GDM1 (cell line): ENCODE measurements at places on chromosomes 6 and 20.

DNA sequence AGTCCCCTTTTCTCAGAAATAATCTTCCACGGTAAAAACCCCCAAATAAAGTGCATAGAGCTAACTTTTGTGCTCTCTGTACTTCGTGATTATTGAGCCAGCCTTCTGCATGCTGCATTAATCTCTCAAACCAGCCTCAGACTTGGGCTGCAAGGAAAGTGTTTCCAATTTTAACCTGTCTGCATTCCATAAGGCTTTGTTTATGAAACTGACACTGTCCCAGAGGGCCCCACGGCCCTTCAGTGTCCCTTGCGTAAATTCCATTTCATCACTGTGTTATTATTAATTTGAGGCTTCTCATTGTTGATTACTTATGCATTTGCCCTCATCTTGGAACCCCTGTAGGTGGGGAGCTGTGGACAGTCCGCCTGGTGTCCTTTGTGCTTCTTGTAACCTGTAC is 15.6 kb upstream of the SNRPB2 start:
- DNase-seq = no peak

DNA sequence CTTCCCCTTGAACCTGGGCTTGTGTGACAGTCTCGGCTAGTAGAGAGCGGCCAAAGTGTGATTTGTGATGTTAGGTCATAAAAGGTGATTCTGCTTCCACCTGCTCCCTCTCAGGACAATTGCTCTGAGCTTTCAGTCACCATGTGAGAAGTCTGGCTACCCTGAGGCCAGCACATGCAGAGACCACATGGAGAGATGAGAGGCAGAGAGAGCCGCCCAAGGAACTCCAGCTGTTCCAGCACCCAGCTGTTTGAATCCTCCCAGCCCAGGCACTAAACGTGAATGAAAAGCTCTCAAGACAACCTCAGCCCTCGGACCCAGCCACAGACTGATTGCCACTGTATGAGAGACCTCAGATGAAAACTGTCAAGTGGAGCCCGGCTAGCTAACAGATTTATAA is 143.4 kb upstream of the EEF1E1 start:
- DNase-seq = no peak

DNA sequence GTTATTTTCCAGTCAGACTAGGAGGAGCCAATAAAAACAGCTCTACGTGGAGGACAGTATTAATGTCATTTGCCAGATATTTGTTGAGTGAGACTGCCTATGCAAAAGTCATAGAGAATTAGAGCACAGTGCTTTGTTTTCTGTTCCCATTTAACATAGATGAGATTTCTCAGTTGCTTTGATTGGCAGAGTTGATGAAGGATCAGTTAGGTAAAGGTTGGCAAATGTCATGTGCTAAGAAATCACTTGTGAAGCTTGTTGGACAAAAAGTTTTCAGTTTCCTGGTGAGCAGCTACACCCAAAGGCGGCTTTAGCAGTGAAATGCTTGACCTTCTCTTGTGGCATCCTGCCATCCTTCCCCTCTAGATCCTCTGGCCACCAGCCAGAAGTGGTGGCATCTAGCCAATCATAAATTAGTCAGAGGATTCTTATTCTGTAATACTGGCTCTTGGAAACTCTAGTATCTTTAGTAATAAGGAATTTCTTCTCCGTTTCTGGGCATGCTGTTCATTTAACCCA is 37.0 kb downstream of the BCKDHB start:
- no peak for DNase-seq

DNA sequence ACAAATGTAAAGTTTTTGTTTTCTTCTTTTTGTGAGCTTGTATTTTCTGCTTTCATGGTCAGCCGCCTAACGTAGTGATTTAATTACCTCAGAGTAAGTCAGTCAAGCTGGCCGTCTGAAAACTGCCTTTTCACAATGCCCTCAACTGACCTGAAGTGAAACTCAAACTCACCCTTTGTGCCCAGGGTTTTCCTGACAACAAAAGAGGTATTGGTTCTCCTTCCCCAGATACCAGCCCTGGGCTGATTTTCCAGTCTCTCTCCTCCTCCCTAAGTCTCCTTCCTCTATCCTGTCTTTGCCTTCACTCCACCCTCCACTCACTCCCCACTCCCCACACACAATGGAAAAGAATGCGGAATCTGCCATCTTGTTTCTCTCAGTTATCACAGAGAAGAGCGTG is 184.5 kb upstream of the HEY2 start:
- DNase-seq = no peak

- peak; percentile 84 for DNase-seq
These were observed at the start of gene SLA2 for GRCh38 chr20:36645998-36646397. Gene SLA2, minus strand, starts transcription at chr20:36646196. Its CDS starts 4,861 bp downstream, at chr20:36641335.

DNA sequence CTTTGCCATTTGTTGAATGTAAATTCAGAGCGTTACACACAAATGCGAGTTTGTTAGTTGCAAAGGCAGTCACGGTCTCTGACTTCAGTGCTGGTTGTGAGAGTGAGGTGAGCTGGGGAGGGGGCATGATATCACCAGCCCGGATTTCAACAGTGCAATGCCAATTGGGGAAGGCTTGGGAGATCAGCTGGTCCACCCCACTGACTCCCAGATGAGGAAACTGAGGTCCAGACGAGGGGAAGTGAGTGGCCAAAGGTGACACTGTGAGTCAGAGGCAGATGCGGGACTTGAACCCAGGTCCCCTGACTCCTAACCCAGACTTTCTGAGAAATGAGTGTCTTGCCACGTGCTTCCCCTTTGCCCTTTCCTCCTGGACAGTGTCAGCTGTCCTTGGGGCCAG is 62.1 kb downstream of the CEBPB start:
- DNase-seq = no peak

DNA sequence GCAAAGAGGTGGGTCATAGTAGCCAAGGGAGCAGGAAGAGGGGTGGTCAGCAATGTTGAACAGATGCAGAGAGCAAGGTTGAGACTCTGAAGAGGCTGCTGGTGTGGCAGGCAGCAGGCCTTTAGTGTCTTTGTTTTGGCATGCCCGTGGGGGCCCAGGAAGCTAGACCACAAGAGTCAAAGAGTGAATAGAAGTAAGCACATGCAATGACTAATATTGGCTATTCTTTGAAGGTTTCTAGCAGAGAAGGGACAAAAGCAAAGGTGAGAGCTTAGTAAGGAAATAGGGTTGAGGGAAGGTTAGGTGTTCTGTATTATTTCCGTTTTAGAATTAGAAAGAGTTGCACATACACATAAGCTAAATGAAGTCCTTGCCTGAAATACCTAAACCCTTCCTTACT is 18.8 kb downstream of the TDRD6 start:
- no peak for DNase-seq

DNA sequence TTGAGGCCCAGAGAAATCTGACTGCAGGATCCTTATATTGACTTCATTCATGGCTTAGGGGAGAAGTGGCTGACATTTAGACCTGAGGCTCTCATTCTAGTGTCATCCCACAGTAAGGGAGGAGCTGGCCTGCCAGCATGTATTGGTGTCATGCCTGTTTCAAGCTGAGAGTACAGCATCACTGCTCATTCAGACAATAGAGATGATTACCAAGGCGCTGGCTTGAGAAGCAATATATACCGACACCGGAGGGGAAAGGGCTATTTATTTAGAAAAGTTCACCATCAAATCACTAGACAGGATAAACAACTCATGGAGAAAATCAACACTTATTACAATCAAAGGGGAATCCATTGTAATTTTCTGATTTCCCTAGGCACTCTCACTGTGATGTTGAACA is 84.4 kb upstream of the HDAC2 start:
- no peak for DNase-seq

- no peak for DNase-seq
These were observed 7.7 kb upstream of the SAMHD1 start for GRCh38 chr20:36959242-36959641.

GRCh38 chr6:146304181-146304580 is 239.5 kb upstream of the RAB32 start:
- no peak for DNase-seq

DNA sequence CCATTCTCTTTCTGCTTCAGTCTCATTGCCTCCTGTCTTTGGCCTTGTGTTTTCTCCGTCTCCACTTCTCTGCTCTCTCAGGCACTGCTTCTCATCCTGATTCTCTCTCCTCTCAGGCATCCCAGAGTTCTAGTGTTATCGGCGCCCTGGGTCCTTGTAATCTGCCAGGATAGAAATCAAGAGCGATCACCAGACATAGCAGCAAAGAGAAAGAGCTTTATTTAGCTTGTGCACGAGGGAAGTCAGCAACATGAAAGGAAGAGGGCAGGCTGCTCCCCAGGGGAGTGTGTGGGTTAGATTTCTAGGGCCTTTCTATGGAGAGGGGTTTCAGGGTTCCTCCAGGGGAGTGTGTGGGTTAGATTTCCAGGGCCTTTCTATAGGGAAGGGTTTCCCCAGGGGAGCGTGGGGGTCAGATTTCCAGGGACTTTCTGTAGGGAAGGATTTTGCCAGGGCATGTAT is 32.5 kb downstream of the SUN5 start:
- DNase-seq = no peak

- no peak for DNase-seq
These were observed 87.3 kb downstream of the CEP57L1 start for GRCh38 chr6:109182578-109182977.

GRCh38 chr6:158607411-158608170 is 37.0 kb downstream of the DYNLT1 start:
- no peak for DNase-seq

- no peak for DNase-seq
These were observed 12.8 kb downstream of the ME1 start for GRCh38 chr6:83417880-83418663.

- DNase-seq = no peak
These were observed 121.2 kb downstream of the SGK1 start for GRCh38 chr6:134196568-134197193.

- DNase-seq = no peak
These were observed 38.6 kb downstream of the PREX1 start for GRCh38 chr20:48789185-48789668.

DNA sequence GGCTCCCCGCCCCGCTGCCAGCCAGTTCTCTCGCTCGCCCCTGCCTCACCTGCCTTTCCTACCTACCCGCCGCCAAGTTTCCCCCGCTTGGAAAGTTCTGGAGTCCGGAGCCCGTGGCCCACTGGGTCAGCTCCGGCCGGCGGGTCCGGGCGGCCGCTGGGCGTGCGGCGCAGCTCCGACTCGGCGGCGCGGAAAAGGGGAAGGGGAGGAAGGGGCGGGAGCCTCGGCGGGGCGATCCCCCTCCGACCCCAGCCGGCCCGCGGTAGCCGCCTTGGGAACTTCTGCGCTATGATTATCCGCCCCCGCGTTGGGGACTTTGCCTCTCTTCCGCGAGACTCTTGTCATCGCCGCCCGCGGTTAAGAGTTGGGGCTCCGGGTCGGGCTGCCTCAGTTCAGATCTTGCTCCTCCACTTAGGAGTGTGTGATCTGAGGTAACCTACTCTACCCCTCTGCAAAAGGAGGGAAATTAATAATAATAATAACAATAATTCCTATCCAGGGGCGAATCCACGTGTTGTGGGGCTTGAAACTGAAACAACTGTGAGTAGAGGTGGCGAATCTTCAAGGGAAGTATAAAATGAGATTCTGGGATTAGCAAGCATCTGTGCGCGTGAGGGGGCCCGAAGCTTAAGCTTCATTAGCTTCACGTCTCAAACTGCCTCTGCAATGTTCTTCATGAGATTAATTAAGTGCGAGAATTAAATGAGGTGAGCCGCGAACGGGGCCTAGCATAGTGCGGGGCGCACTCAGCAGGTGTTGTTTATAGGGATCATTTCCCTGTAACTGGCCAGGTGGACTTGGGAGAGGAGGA is 30.8 kb downstream of the SF3B5 start:
- DNase-seq = no peak

GRCh38 chr6:66277400-66277799 is 570.4 kb upstream of the EYS start:
- DNase-seq = no peak
